ENCODE measurements at places on chromosomes 3 and 15.

- DNase-seq = no peak
Measured at GRCh38 chr3:41200669-41201021, 1.3 kb downstream of the CTNNB1 start.

DNA sequence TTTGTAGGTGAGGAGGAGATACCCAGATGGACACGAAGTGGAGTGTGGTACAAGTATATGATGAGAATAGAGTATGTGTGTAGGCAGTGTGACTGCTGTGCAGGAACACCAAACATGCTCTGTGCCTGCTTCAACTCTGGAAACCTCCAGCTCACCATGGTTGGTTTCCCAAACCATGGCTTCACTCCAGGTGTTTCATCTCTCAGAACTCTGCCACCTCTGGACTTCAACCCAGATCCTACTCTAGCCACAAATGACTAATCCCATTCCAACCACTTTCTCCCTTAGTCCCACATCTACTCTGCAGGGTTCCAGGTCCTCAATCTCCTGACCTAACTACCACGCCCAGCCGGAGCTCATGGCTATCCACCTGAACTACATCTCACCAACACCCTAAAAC lies 102.1 kb downstream of the RYK start:
- DNase-seq = no peak

DNA sequence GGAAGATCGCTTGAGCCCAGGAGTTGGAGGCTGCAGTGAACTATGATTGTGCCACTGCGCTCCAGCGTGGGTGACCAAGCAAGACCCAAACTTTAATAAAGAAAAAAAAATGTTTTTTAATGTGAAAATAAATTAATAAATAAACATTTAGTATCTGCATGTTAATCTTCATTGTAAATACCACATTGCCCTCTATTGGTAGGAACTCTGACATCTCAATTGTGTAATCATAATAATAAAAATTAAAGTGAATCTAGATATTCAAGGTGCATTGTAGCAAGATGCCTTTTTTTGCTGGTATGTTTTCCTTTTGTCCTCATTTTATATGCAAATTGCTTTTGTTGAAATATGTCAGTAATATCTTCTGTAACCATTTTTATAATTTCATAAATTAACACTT lies 95.0 kb upstream of the LIMD1 start:
- no peak for DNase-seq

DNA sequence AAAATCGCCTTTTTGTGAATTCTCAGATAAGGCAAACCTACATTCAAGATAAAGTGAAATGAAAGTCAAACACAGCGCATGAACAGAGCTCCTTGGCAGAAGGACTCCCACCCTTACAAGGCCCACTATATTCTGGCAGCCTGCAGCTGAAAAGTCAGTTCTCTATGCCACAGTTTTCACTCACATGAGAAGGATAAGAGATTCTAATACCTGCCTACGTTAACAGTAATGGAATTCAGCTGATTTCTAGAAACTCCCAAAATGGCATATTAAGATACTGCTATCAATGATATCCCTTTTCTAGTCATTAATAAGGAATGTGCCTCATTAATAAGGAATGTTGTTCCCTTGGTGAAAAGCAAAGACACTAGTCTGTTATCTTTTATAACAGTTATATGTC lies 27.0 kb downstream of the SLC30A4 start:
- DNase-seq = no peak

- no peak for DNase-seq
Measured at GRCh38 chr3:185328324-185329004, 34.5 kb upstream of the MAP3K13 start.

GRCh38 chr3:103976931-103977339 lies 1389.8 kb upstream of the ALCAM start:
- DNase-seq = no peak

GRCh38 chr3:121467085-121467484 lies 78.7 kb downstream of the POLQ start:
- DNase-seq = no peak

- DNase-seq = no peak
Measured at GRCh38 chr15:89243046-89243690, 611 bp upstream of the FANCI start.

DNA sequence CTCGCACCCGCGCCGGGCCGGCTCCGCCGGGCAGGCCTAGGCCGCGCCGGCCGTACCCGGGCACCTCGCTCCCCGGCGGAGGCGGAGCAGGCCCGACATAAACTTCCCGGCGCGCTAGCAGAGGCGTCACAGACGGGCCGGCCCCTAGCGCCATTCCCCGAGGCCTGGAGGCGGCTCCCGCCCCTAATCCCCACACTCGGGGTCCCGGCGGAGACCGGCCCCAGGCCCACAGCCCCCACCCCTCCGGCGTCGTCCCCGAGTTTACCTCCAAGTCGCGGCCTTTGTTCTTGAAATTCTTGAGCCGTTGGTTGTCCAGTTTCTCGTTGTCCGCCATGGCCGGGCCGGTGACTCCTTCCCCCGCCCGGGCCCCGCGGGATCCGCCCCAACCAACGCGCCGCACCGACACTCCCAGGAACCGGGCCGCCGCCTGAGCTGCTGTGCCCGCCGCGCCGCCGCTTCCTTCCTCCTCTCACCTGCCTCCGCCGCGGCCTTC lies 376 bp downstream of the KPNA4 start:
- no peak for DNase-seq

- DNase-seq = no peak
Measured at GRCh38 chr3:38257583-38257982, 8.0 kb upstream of the SLC22A13 start.

GRCh38 chr3:177764377-177764912 lies 567.2 kb upstream of the TBL1XR1 start:
- no peak for DNase-seq

All from RWPE2 (cell line).